ENCODE measurements at places on chromosomes 5 and 9.

DNA sequence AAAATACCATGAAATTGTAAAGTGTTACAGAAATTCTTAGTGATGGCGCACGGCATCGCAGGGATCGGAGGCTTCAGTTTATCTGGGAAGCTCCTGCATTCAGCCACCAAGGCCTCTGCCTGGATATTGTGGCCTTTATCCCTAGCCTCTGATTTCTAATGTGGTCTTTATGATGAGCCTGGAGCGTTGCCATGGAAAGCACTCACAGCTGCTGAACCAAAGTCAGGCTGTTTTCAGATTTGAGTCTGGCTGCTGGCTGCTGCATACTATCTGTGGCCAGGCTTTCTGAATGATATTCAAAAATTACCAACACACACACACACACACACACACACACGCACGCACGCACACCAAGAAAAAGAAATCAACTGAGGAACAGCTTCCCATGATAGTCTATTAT is 101.1 kb upstream of the ZNF366 start:
- no peak for DNase-seq

DNA sequence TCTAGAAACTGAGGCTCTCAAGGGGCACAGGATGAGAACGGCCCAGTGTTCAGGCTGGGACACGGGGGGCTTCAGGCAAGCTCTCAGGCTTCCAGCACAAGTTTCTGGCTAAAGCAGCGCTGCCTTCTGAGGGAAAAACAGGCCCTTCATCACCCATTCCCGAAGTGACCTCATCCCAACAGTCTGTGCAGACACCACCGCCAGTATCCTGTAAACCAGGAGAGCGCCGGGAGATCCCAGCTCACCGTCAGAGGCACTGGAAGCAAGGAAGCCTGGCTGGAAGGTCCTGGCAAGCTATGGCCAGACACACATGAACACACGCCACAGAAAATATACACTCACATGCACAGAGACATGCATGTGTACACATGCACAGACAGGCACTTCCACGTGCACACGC is 8.8 kb downstream of the SLC12A7 start:
- no peak for DNase-seq

DNA sequence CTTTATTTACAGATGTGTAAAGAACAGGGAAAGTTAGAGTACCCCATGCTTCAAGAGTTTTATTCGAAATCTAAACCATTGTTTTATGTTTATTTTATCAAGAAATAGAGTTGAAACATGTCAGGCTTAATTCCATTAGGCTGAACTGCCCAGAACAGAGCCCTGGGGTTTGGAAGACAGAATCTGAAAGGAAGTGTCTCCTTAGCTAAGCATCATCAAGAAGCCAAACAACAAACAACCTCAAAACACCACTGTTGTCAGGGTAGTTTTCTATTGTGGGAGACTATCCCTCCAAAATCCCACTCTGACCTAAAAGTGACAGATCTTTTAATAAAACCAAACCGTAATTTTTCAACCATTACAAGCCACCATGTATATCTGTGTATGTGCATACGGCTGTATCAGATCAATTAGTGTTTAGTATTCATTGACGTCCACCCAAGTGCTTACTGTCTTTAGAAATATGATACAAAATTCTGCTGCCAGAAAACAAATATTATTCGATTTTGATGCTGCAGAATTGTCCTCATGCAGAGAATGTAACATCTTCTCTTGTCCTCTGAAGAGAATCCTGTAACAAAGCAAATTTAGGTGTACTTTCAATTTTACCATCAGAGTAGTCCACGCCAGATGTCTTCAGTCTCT is 271.9 kb upstream of the TMEM161B start:
- no peak for DNase-seq

DNA sequence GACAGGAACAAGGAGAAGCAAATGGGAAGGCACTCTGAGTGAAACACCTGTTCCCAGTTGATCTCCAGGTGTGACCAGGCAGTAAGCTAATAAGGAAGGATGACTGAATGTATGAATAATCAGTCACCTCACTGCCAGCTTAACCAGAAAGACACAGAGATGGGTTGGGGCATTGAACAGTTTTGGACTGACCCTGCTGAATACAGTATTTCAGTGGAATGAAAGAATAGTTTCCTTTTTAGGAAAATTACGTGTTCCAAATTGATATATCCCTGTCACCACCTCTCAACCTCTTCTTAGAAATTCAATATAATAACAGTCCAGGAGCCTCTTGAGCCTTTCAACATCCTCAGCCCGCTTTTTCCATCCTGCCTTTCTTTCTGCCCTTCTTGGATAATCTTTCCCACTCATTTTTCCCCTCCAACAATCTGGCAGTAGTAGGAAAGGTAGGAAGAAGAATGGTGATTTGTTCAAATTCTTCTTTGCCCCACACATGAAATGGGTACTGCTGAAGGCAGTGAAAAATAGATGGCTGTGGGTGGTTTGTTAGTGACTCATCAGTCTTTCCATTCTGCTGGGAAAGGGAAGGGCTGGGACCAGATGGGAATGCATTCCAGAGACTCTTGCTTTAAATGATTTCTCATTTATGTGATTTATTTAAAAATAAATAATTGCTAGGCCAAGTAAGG is 117.9 kb downstream of the ZSWIM6 start:
- DNase-seq, result peak; percentile 62

GRCh38 chr9:123339666-123340510 is 16.1 kb upstream of the CRB2 start:
- DNase-seq, result peak; percentile 85

GRCh38 chr9:93910196-93910595 is 45.0 kb downstream of the BARX1 start:
- no peak for DNase-seq

DNA sequence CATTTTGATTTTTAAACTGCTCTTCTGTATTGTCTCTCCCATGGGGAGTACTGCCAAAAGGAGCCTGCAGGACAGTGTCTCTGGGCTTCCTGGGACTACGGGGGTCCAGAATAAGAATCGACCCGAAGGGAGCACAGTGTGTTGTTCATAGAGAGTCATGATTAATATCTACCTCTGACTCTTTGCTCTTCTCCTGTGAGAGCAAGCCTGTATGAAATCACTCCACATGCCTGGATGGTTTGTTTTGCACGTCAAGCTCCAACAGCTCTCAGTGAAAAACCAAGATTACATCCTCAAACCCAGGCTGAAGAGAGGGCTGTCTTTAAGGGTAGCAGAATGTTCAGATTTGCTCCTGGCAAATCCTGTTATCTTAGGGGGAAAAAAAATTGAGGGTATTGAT is 1860.0 kb upstream of the WWC1 start:
- DNase-seq, result no peak

DNA sequence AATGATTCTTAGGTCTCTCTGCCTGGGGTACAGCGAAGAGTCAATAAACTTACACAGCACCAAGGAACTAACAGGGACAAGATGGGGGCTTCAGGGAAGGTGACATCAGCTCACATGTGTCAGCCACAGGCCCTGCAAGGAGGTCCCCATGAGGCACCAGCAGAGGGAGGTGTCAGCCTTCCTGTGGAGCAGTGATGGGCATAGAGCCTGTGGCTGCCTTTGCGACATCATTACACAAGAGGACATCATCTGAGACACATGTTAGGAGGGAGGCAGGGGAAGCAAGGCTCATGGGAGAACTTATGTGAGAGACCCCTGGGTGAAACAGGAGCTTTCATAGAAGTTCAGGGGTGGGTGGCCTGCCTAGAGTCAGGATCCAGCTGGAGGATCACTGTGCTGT is 389.6 kb downstream of the SEMA5A start:
- DNase-seq, result no peak

DNA sequence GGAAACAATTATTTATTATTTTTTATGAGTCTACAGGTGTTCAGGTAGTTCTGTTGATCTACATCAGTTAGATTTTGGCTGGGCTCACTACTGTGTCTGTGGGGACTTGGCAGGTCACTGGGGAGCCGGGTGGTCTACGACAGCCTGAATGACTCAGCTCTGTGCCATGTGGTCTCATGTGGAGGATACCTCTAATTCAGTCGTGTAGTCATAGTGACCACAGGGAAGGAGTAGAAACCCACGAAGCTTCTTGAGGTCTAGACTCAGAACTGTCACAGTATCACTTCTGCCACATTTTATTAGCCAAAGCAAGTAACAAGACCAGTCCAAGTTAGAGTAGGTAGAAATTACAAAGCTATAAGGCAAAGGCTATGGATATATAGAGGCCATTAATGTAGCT is 64.7 kb upstream of the GRAMD2B start:
- DNase-seq, result no peak

DNA sequence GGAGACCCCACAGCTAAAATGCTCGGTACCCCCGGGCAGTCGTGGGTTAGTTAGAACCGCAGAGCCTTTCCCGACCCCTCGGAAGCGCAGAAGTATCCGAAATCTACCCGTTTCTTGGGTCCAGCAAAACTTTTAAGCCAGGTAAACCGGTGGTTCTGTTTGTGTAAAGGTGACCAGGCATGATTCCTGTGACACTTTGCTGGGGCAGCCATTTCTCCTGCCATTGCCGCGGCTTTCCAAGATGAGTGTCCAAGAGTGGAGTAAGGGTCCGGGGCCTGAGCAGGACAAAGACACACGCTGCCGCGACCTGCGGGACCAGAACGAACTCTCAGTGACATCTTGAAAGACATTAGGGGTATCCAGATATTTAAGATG is 655 bp downstream of the MARVELD2 start:
- DNase-seq, result no peak

GRCh38 chr5:127014573-127014972 is 15.8 kb downstream of the MARCHF3 start:
- no peak for DNase-seq

GRCh38 chr9:69981686-69982445 is 61.8 kb upstream of the MAMDC2 start:
- DNase-seq, result peak; percentile 28

DNA sequence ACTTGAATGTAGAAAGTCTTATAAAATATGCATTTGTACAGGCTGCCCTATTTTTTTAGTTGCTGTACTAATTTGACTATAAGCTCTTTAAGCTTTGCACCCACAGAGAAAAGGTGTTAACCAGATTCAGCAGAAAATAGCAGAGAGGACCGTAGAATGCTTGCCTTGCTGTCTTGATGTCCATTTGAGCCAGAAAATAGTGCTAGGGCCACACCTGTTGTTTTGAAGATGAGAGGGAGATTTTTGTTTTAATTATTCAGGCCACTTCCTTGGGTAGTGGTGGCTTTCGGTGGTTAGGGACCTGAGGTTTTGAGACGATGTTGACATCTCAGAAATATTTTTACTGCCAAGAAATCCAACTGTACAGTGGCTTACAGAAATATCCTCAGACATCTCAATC is 196.0 kb downstream of the SPATA31D1 start:
- DNase-seq, result no peak

All from retinal pigment epithelial cell (primary cell).